ENCODE measurements at places on chromosomes 7 and 10.

GRCh38 chr7:132269718-132270117 is 306.6 kb downstream of the PLXNA4 start:
- no peak for DNase-seq

- DNase-seq, result no peak
Measured at GRCh38 chr10:31143331-31143935, 111.8 kb upstream of the ZNF438 start.

- no peak for DNase-seq
Measured at GRCh38 chr10:13502380-13502779, 26.4 kb downstream of the BEND7 start.

DNA sequence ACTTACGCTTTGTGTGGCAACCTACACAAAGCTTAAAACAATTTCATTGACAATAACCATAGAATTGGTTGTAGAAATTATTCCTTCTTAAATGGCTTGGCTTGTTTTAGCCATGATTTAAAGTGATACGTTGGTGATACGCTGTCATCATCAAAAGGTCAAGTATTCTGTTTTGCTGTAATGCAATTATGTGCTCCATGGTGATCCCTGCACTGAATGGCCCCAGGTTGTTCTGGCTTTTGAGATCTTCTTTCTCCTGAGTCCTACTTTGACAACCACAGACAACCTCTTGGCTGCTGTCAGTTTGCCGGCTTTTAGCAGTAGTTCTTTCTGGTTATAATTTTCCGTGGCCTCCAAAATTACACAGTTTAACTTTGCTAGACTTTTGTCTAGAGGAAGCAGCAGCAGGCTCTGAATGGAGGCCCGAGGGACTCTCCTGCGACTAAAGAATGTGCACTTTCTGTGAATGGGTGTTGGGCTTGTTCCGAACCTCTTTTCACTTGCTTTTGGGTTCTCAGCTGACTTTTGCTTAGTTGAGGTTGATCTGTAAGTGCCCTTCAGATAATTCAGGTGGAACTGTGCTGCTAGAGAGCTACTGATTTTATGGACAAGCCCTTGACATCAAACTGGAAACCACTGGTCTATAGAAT is 104.7 kb downstream of the TMEM178B start:
- DNase-seq, result no peak

- DNase-seq, result no peak
Measured at GRCh38 chr10:5981529-5981928, 4.2 kb upstream of the IL15RA start.

GRCh38 chr7:151311294-151311864 is 30.2 kb upstream of the NUB1 start:
- DNase-seq, result no peak

GRCh38 chr7:85130702-85131101 is 56.2 kb downstream of the SEMA3D start:
- DNase-seq, result no peak

DNA sequence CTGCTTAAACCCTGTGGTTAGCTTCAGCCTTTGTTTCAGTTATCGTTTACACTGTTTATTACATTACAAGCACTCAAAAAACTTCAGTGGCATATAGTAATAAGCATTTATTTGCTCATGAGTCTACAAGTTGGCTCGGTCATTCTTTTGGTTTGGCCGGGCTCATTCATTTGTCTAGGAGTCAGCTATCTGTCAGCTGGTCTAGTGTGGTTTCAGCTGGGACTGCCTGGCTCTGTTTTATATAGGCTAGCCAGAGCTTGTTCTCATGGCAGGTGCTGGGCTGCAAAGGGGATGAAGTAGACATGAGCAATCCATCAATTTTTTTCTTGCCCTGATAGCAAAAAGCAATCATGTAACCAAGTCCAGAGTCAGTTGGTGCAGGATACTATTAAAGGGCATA is 103.6 kb downstream of the MKLN1 start:
- DNase-seq, result no peak

GRCh38 chr10:133127291-133128125 is 32.5 kb upstream of the KNDC1 start:
- no peak for DNase-seq

GRCh38 chr10:88810196-88810961 is 7.8 kb downstream of the LIPM start:
- no peak for DNase-seq

DNA sequence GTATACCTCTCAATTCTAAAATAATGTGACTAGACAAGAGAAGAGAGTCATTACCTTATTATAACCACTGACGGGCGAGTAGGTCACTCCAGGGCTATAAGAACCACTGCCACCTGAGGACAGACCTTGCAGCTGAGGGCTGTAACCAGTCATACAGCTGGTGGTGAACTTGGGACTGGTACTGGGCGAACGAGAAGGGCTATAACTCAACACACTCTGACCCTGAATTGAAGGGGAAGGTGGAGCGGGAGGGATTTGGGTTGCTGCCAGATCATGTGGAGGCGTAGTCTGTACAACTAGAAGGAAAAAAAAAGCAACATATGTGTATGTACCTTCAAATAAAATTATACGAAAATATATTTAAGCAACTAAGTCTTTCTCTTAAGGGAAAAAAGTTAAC is 3.4 kb downstream of the TMEM209 start:
- no peak for DNase-seq

DNA sequence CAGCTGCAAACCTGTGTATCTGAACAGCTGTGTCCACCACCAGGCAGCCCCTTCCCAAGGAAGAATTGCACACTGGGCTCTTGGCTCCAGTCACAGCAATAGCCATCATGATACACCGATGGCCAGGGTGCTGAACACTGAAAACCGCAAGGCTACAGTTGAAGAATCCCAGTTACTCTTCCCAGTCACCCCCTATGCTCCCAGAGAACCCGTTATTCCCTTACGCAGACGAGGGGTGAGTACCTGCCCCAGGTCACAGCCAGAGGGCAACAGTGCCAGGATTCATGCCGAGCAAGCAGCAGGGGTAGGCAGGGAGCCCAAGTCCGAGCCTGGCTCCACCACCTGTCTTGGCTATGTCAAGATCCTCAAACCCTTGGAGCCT is 57.8 kb downstream of the RASGEF1A start:
- DNase-seq, result no peak

DNA sequence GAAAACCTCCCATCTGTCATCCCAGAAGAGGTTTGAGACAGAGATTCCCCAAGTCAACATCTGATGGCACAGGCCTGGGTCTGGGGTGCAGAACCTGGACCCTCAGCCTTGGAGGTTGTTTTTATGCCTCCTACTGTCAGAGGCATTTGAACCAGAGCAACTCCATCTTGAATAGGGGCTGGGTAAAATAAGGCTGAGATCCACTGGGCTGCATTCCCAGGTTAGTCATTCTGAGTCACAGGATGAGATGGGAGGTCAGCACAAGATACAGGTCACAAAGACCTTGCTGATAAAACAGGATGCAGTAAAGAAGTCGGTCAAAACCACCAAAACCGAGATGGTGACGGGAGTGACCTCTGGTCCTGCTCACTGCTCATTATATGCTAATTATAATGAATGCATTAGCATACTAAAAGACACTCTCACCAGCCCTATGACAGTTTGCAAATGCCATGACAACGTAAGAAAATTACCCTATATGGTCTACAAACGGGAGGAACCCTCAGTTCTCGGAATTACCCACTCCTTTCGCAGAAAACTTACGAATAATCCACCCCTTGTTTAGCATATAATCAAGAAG is 92.0 kb downstream of the ITGA8 start:
- no peak for DNase-seq

- no peak for DNase-seq
Measured at GRCh38 chr10:103765168-103765567, 90.2 kb downstream of the SH3PXD2A start.

GRCh38 chr10:56653289-56653688 is 292.2 kb upstream of the ZWINT start:
- DNase-seq, result no peak

- DNase-seq, result peak; percentile 34
Measured at GRCh38 chr7:100642534-100642907, 1.2 kb upstream of the TFR2 start.

GRCh38 chr10:64444564-64444963 is 923.4 kb downstream of the REEP3 start:
- DNase-seq, result no peak

- DNase-seq, result no peak
Measured at GRCh38 chr10:932589-932988, 1.1 kb upstream of the LARP4B start.

DNA sequence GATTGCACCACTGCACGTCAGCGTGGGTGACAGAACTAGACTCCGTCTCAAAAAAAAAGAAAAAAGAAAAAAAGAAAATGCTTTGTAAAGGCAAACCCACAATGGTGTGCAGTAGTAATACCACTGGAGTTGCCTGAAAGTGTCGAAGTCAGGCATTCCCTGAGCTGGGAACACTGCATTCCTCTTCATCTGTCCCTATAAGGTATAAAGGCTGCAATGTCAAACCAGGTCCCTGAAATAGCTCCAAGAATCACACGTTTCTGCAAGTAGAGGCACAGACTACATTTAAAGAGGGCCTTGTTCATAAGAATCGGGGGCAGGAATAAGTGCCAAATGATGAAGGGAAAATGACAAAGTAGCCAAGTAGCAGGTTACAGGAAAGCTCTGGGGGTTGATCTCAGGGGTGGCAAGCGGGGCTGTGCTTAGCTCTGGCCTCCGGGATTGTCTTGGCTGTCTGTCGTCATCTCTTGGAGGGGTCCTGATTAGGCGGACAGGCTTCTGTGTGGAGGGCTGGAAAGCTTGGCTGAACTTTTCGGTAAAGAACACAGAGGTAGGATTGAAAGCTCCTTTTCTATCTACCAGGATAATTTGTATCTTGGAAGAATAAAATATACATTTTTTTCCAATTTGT is 109.1 kb downstream of the PFKFB3 start:
- DNase-seq, result no peak

GRCh38 chr10:5692461-5693358 is 8.1 kb downstream of the TASOR2 start:
- peak; percentile 66 for DNase-seq

DNA sequence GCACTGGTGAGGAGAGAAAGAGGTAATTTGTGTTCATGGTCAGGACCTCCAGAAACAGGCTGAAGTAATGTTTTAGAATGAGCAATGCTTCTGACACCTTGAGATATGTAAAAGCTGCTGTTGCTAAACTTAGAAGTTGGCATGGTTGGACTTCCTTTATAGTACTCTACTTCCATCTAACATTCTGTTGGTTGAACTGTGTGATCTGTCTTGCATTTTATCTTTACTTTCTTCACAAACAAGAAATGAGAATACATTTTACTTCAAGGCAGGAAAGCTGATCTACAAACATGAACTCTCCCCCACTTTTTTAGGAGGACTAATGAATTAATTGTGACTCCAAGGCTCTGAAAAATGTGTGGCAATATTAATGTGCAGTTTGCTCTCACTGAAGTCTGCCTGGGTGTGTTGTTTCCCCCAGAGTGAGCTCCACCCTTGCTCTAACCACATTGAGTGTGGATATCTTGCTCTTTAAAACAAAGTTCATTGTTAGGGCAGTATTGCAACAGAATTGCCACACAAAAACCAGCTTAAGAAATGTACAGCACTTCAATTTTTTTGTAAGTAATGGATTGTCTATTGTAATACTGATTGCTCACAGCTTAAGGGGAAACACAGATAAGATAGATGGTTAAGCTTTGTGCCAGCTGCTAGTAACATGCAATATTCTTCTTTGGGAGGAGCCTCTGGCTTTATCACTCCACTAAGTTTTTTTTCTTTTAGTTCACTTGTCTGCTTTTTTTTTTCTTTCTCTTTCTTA is 69.0 kb downstream of the ADD3 start:
- no peak for DNase-seq

- no peak for DNase-seq
Measured at GRCh38 chr7:12518920-12519681, 51.4 kb upstream of the SCIN start.

DNA sequence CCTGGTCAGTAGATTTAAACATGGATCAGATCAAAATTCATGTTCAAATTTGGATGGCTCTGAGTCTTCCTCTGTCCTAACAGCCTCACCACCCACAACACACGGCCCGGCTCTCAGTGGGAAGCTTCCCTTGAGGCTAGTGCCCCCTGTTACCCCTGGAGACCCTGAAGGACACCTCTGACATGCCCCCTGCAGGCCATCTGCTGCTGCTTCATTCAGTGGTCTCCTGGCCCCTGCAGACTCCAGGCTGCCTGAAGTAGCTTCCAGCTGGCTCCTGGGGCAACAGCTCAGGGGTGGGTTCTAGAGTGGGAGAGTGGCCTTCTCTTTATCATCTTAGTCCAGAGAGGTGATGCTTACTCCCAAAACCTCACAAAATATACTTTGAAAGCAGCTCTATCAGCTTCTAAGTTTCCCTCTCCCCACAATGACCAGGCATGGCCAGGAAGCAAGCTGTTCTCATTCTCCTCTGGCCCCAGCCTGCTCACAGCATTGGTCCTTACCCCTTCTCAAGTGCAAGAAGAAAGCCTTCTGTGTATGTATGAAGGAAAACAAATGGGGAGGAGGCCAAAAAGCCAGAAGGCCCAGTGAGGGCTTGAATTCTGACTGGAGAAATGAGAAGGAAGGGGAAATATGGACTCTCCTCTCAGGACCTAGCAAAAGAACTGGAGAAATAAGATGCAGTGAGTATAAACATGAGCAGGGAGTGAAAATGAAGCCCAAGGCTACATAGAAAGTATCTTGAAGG is 189.6 kb upstream of the INHBA start:
- DNase-seq, result no peak

- no peak for DNase-seq
Measured at GRCh38 chr10:101644002-101644401, 51.0 kb downstream of the FBXW4 start.

DNA sequence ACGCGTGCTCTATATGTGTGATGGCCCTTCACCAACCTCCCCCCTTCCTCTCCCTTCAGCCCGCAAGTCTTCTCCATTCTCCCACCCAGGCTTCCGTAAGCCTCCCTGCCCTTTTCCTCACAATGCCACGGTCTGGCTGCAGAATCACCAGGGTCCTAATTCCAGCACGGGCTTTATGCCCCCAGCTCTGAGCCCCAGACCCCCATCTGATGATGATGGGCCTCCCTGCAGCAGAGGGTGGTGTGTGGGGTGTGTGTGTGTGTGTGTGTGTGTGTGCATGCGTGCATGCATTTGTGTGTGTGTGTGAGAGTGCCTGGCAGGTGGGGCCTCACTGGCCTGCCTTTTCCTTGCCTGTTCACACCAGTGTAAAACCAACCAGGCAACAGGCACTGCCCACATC is 109.9 kb downstream of the OAT start:
- no peak for DNase-seq
